ENCODE measurements at places on chromosomes 4 and X.

DNA sequence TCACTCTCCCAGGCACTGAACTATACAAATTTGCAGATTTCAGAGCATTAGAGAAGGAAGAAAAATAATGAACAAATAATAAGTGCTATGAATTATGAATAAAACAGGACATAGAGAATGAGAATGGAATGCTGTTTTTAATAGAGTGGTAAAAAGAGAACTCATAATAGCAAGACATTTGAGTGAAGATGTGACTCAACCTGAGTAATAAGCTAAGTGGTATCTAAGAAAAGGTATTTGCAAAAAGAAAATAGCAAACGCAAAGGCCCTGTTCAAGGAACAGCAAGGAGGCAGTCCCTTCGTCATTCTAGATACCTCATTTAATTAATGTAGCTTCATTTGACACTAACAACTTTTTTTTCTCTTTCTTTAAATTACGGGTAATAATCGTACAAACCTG, 1910.0 kb upstream of the TENM3 start:
- no peak for DNase-seq

GRCh38 chrX:45735571-45735970, 534.9 kb upstream of the DIPK2B start:
- DNase-seq, result no peak

DNA sequence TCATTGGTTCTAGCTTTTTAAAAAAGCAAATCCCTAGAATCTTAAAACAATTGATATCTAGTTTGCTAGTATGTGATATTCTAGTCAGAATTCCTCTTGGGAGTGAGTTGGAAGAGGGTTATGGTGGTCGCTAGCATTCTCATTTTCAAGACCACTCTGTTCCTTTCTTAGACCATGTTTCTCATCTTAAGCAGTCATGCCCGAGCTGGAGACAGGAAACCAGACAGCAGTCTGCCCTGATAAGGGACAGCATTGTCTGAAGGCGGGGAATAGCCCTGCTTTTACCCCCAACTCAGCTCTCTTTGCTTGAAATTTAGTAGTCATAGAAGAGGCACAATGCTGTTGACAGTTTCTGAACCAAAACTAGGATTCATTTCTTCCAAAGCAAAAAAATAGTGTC, 5.2 kb downstream of the KLF3 start:
- no peak for DNase-seq

GRCh38 chr4:127138586-127138985, 494.2 kb upstream of the INTU start:
- DNase-seq, result no peak

DNA sequence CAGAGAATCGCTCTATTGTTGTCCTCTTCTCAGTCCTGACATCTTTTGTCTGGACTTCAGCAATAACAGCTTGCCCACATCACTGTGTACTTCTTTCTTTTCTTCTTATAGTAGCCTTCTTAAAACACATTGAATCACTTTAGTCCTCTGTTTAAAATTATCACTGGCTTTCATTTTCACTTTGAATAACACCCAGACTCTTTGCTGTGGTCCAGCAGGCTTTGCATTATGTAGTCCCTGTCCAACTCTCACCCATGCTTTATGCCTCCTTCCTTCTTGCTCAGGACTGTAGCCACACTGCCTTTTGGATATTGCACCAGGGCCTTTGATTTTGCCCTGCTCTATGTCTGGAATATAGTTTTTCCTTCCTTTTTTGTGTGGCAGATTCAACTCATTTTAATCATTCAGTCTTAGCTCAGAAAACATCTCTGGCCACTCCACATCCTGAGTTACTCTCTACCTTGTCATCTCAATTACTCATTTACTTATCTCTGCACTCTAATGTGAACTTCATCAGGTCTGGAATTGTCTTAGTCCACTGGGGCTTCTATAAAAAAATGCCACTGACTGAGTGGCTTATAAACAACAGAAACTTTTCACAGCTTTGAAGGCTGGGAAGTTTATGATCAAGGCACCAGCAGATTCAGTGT, 168.2 kb downstream of the C4orf33 start:
- no peak for DNase-seq

GRCh38 chr4:163955288-163955687, 460.8 kb downstream of the TMA16 start:
- no peak for DNase-seq

DNA sequence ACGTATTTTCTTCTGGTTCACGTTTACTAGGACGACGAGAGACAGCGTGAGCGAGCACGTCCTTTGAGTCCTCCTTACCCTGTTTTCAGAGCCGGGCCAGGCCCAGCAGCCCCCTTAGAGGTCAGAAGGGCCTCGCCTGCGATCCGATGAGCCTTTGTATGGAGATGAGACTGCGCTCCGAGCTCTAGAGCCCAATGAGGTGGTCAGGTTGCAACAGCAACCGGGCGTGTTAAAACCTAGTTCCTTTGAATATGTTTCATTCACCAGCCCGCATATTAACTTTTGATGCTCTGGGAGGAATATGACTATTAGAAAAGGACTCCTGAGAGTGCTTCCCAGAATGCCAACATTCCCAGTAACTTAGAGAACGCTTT, 55.6 kb upstream of the TADA2B start:
- DNase-seq, result no peak
